Fibroblast of the aortic adventitia (primary cell): ENCODE measurements at places on chromosomes 3 and 15. TPM values are rescaled to one million over a fixed set of nuclear protein-coding genes. Genes with fewer than 3 reads are reported as not detected.
A peak's percentile ranks its signal among the peaks of the same experiment; 100 is the strongest.

- no peak for DNase-seq
Observed at GRCh38 chr3:114565216-114565615, 271.4 kb downstream of the TIGIT start.

DNA sequence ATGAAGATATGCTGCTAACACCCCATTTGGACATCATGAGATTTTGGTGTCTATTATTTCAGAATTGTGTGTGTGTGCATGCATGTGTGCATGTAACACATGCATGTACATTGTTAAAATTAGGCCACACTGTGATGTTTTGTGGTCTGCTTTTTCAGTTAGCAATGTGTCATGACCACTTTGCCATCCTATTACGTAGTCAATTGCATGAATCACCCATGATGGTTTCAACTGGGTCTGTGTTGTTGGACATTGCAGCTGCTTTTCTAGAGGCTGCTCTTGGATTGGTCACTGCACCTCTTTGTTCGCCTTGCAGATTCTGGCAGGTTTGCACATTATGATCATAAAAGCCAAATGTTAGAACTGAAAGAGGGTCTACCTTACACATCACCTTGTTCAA, 101.0 kb upstream of the THBS1 start:
- DNase-seq = no peak

SLC9A9 gene
- 23.8 and 32.8 TPM in 2 replicates for total RNA-seq

GRCh38 chr3:14801668-14802380, 16.9 kb upstream of the FGD5 start:
- DNase-seq = no peak

SRGAP3 gene
- total RNA-seq = 4.6 and 6.1 TPM in 2 replicates

SLC22A13 gene
- total RNA-seq = 0.45 TPM in 1 of 2 replicates, not detected in the other

DNA sequence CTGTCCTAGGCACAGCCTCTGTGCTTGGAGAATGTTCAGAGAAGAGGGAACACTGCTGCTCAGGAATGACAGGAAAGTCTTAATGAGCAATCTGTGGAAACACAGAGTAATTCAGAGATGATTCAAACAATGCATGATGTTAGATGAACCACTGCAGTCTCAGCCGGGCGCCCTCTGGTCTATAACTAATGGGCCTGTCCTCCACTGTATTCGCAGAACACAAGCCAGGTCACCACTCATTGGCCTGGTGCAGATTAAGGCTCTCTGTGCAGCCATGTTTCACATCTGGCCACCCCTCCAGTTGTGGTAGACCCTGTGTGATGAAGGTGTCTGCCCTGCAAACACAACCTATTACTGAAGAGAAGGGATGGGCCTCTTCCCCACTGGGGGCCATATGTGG, 281.7 kb upstream of the ROPN1 start:
- DNase-seq = no peak

GRCh38 chr3:13577181-13578121, 28.5 kb downstream of the FBLN2 start:
- no peak for DNase-seq

DNA sequence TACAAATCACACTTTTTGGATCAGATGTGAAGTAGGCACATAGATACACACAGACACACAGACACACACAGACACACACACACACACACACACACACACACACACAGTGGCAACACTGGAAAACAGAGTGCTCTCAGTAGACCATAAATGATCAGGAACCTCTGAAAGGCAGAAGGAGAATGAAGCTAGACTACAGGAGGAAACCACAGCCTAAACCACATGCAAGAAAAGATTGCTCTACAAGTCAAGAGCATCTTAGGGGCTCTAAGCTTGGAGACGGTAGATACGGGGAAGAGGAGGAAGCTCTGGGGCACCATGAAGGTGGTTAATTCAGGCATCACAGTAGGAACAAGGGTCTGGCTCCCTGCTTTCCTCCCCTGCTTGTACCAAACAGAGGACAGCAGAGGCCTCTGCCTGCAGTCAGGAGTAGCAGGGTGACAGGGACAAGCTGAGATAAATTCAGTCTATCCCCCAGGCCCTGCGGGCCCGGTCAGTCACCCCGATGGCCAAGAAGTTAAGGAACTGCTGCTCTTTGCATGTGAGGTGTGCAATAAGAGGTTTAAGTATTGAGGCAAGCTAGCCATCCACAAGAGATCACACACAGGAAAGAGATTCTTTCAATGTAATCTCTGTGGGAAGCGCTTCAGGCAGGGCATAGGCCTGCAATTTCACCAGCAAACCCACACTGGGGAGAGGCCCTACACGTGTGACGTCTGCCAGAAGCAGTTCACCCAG, 23.5 kb upstream of the ARPIN start:
- no peak for DNase-seq

- DNase-seq = no peak
Observed at GRCh38 chr3:23258110-23258509, 55.0 kb downstream of the UBE2E2 start.

DNA sequence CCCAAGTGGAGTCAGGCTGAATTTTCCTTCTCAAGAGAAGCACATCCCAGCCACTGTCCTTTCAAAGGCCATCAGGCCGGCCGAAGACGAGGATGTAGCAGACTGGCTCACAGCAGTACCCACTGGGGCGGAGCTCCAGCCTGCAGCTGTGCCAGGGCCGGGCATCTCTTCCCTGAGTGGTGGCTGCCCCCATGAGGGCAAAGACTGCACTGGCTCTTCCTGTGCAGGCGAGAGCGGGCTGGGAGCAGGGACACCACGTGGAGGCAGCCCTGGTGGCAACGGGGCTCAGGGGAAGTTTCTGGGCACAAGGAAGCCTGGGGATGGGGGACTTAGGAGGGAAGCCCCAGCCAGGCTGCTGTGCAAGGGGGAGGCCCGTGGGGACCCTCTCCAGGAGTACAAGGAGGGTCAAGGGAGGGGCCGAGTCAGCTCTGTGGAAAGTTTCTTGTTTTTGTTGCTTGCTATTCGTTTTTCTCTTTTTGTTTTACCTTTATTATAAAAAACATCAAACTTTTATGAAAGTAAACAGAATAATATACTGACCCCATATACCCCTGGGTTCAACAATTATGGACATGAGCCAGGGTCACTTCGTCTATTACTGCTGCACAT, 66.1 kb downstream of the RPN1 start:
- DNase-seq = peak; percentile 70

PPP2R3A gene
- total RNA-seq = 16.1 and 17.9 TPM in 2 replicates

- peak; percentile 87 for DNase-seq
Observed at GRCh38 chr3:61560517-61561373, 626 bp upstream of the PTPRG start.

PLXNA1 gene
- 38.4 and 62.4 TPM in 2 replicates for total RNA-seq

- peak; percentile 43 for DNase-seq
Observed at GRCh38 chr3:111325160-111325718, 216.8 kb upstream of the CD96 start.

DNA sequence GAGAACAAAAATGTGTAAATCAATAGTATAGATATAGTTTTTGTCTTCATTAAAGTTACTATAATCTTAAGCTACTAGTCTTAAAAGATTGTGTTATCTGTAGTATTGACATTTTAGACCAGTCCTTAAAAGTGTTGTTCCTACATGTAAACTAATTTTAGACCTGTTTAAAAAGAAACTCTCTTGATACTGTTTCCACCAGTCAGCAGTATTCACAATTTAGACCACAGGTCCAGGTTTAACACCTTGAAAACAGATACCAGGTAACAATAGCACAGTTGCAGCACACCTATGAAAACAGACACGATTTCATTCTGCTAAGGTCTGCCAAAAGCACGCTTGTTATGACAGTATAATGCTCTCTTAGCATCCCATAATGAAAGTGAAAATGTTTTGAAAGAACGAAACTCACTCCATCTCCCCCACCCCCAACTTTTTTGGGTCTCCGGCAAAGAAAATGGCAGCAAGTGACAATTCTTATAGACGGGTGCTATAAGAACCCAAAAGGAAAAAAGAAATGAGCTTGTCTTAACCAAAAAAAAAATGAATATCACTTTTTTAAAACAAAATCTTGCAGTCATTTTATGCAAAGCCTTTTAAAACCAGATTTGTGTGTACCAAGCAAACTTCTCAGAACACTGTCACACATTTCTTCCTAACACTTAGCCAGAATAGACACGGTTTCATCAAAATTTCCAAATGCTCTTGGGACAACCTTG, 1.6 kb downstream of the EIF4E3 start:
- no peak for DNase-seq

- no peak for DNase-seq
Observed at GRCh38 chr3:70185661-70186060, 126.8 kb downstream of the MDFIC2 start.

GRCh38 chr3:23928524-23928923, 11.6 kb downstream of the RPL15 start:
- DNase-seq = no peak

DNA sequence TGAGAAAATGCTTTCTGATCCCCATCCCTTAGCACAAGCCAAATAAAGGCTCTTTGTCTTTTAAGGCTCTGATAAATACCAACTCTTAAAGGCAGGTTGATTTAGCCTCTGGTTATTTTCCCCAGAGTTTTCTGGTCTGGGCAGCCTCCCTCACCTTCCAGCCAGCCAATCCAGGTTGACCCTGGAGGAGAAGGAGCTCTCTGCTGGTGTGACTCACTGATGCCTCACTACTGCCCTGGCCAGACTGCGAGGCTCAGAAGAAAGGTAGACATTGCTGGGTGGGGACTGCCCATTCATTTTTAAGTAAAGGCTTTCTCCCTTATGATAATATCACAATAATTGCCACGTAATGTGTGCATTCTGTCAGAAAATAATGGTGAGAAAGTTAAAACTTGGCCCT, 37.1 kb downstream of the SLCO3A1 start:
- peak; percentile 51 for DNase-seq

DNA sequence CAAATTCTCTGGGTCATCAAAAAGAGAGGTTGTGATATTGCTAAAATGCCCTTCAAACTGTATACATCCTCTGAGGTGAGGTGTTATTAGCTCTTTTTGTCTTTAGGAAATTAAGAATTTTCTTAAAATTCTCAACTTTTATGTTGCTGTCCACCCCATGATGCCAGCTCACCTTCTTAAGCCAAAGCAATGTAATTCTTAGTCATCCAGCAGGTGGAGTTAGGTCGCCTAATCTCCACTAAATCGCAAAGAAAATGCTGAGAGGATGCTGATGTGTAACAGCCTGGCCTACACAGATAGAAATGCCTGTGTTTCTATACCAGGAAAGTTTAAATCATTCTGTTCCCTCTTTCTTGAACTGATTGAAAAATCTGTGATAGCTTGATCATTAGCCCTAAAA, 770.2 kb upstream of the ALCAM start:
- peak; percentile 75 for DNase-seq

DNA sequence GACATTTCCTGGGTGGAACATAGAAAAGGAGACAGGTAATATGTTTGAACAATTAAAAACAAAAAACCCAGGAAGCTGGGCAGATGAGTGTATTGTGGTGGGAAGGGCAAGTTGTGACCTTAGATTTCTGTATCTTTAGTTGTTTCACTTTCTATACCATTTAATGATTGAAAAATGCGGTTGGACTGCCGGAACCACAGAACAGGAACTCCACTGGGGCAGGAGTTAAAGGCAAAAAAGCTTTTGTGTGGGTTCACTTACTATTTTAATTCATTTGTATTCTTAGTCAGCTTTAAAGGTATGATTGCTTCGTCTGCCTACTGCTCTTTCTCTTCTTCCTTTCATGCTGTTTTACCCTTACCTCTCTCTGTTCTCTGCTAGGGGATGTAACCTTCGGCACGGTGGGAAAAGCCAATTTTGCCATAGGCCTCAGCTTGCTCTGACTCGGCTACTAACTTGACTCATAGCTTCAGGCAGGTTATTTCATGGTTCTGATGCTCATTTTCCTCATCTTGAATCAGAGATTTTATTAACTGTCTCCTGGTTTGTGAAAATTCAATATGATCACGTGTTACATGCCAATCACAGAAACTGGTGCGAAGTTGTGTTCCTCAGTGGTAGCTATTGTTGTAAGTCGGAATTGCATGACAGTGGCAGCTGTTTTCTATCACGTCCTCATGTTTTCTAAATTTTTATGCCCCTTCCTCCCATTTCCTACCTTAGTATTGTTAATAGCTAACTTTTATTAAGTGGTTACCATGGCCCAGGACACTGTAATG, 1.6 kb upstream of the MCTP2 start:
- DNase-seq = no peak

WNT5A gene
- total RNA-seq = 5.8 and 42.4 TPM in 2 replicates

ARF4 gene
- total RNA-seq = 86.7 and 417 TPM in 2 replicates

DUOXA2 gene
- not detected in 2 replicates for total RNA-seq

DNA sequence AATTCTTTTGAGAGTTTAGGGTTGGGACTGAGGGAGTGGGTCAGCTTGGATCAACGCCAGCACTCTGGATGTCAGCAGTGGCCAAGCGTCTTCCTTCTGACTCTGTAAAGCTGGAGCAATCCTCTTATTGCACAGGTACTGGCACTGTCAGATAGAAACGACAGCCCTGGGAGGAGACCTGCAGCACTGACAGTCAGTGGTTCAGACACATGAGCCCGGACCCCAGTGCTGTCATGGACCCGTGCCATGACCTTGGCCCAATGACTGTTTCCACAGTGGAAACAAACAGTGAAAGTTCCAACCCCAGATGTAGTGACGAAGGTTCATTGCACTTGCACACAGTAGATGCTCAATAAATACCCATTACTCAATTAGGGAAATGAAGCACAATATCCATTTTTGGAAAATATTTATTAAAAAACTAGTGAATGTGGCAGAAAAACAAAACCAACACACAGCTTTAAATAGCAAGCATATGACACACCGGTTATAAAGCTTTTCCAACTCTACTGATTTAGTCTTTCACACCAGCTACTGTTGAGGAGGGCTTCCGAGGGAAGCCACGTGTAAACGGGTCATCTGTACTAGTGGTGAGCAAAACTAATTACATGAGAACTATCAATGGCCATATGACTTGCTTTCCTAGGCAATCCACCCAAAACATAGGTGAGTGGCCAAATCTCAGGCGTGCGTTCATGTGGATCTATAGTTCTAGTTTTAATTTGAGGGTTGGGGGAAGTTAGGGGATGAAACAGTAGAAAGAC, 22.1 kb downstream of the SIAH2 start:
- no peak for DNase-seq

DNA sequence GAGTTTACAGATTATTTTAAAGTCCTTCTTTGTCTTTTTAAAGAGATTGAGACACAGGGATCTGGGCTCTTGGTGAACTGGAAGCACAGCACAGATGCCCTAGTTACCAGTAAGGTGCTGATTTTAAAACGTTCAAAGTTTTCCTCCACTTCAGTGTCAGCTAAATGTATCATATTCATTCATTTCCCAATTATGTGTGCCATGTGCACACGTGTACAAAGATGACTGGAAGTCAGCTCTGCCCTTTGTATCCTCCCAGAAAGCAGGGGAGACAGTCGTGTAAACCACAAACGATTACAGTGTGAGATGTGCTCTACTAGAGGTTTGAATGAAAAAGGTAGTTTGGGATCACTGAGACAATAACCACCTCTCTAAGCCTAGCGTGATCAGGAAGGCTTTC, 730 bp downstream of the ZKSCAN7 start:
- DNase-seq = no peak
